Activated B cell treated with CpG ODN at 0.5 μM for 24 hours (primary cell): ENCODE measurements at places on chromosomes 12 and 14.
A peak's percentile ranks its signal among the peaks of the same experiment; 100 is the strongest.

- DNase-seq, result no peak
These were observed 442.2 kb downstream of the ADAMTS20 start for GRCh38 chr12:43109631-43110345.

- no peak for DNase-seq
These were observed 3.8 kb downstream of the MARS1 start for GRCh38 chr12:57491393-57492280.

- DNase-seq, result no peak
These were observed 40.0 kb upstream of the NID2 start for GRCh38 chr14:52108823-52109222.

- peak; percentile 64 for DNase-seq
These were observed 129.0 kb downstream of the ASCL4 start for GRCh38 chr12:107903341-107904061.

GRCh38 chr14:22978981-22979671, 3.2 kb downstream of the AJUBA start:
- no peak for DNase-seq

GRCh38 chr14:94613720-94614644, 1.8 kb downstream of the SERPINA3 start:
- DNase-seq, result no peak

DNA sequence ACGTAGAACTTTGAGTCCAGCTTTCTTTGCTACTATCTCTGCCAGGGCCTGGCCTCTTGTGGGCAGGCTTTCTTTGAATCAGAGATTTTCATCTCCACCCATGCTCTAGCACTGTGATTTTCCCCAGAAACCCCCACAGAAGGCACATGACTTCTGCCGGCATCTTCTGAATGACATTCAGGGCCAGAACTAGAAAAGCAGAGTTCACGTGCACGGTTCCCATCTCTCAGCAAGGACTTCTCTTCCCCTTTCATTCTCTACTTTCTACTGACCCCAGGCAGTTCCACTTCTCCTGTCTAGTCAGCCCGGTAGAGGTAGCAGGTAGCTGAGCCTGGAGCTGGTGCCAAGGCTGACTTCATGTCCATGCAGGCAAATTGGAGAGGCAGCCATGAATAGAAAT, 26.9 kb downstream of the BATF start:
- DNase-seq, result no peak

DNA sequence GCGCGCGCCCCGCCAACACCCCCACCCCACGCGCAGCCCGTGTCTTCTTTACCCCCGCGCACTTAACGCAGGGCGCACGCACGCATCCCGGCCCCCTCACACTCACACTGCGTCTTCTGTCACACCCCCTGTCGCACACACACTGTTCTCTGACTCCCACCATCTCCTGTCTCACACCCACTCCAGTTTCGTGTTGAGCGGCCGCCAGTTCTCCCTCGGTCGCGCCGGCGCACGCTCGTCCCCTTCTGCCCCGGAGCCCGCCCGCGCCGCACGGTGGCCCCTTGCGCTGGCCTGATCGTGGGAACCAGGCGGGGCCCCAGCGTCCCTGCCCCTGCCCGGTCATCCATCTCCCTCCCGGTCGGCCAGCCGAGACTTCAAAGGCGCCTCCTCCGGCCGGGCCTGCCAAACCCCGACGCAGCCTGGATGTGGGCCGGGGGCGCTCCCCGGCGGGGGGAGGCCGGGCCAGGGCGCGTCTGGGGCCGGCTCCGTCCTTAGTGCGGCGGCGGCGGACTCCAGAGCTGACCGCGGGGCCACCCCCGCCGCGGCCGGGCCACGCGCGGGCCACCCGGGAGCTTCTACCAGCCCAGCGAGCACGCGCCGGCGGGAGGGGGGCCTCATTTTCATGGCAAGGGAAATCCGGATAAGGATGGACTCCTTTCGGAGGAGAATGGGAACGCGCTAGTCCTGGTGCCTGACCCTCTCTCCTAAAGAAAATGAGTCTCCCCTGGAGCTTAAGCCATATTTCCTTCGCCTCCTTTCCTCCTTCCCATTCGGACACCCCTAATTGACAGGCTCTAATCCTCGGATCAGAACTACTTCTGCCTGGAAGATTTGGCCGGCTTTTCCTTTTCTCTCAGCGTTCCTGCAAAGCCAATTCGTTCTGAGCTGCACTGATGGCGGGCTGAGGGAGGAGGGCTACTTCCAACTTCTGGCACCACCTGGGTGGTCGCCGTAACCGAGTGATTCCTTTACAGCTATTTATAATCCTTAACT, 82.0 kb upstream of the HMGA2 start:
- DNase-seq, result no peak

- DNase-seq, result no peak
These were observed 219.7 kb upstream of the TMPO start for GRCh38 chr12:98295681-98296080.

DNA sequence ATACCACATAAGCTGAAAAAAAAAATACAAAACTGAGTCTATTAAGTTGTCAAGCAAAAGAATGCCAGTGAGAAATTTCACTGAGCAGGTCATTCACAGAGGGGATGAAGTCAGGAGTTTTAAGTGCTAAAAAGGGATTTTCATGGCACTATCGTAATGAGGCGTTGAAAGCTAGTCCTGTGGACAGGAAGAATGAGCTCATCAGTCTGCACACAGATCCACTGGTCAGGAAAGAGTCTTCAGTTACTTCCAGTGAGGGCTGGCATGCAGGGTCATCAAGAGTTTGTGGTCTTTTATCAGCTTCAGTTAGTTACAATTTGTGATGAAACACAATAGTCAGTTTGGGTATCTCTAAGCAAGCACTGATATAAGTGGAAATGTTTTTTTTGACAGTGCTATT, 88.1 kb upstream of the WSCD2 start:
- no peak for DNase-seq

GRCh38 chr12:47065546-47065945, 13.9 kb upstream of the PCED1B start:
- DNase-seq, result no peak

DNA sequence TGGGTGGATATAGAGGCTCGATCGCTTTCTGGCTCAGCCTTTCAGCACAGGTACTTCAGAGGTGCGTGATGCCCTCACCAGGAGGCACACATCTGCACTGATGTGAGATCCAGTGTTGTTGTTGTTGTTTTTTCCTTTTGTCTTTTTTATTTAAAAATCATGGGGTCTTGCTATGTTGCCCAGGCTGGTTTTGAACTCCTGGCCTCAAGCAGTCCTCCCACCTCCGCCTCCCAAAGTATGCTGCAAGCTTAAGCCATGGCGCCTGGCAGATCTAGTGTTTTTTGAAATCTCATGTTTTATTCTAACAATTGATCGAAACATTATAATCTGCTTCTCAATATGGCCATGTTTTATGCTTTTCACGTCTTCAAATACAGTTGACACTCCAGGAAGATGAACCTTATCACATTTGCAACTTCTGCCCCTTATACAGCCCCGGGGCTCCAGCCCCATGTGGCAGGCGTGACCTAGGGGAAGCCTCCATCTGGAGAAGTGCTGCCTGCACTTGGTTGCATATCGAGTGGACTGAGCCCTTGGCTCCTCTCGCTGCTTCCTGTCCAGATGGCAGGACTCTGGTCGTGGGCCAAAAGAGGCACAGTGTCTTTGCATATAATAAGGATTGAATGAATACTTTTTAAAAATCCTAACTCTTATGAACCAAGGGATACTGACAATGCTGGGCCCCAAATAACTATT, 71.7 kb downstream of the TRAF3 start:
- no peak for DNase-seq
